AG20443 (cell line): ENCODE measurements at places on chromosomes 1 and 21.

DNA sequence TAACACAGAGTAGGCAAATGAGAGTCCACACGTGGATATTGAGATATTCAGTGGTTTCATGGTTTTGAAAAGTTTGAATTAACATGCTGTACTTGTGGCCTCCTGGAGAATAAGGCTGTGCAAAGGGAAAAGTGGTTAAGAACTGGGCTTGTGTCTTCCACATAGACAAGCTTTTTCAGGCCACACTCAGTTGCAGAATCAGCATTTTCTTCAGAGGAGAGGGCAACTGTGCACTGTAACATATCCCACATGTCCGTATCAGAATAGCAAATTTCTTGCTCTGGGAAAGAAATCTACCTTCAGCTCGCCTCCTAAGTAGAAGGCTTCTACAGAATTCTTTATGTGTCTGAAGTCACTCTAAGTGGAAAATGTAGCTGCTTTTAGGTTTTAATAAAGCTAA is 84.9 kb downstream of the ZC3H11B start:
- DNase-seq, result no peak

GRCh38 chr1:100485855-100486258 is 52.1 kb upstream of the GPR88 start:
- no peak for DNase-seq

- DNase-seq, result no peak
Measured at GRCh38 chr1:95547005-95547404, 313.0 kb downstream of the RWDD3 start.

DNA sequence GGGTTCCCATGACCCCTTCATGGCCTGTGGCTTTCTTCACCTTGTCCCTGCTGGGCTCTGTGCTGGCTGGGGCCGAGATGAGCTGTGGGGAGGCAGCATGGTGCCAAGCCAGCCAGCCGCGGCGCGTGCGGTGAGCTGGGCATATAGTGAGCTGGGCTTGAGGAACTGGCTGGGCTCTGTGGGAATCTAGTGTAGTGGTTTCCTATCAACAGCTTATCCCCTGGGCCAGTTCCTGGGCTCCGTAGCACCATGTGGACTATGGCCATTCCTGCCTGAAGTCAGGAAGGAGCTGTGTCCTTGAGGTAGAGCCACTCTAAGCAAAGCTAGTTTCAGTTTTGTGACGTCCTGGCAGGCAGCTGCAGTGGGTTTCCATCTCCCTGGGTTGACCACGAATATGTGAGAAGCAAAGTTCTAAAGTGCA is 1.8 kb downstream of the NCMAP start:
- DNase-seq, result no peak

GRCh38 chr1:100353988-100354387 is 1.7 kb downstream of the CDC14A start:
- peak; percentile 60 for DNase-seq

- no peak for DNase-seq
Measured at GRCh38 chr1:224622831-224623230, 6.7 kb downstream of the CNIH3 start.
